ENCODE measurements at places on chromosomes 5 and 9.

- DNase-seq: no peak
Observed at GRCh38 chr9:75147638-75148037, 59.3 kb downstream of the OSTF1 start.

DNA sequence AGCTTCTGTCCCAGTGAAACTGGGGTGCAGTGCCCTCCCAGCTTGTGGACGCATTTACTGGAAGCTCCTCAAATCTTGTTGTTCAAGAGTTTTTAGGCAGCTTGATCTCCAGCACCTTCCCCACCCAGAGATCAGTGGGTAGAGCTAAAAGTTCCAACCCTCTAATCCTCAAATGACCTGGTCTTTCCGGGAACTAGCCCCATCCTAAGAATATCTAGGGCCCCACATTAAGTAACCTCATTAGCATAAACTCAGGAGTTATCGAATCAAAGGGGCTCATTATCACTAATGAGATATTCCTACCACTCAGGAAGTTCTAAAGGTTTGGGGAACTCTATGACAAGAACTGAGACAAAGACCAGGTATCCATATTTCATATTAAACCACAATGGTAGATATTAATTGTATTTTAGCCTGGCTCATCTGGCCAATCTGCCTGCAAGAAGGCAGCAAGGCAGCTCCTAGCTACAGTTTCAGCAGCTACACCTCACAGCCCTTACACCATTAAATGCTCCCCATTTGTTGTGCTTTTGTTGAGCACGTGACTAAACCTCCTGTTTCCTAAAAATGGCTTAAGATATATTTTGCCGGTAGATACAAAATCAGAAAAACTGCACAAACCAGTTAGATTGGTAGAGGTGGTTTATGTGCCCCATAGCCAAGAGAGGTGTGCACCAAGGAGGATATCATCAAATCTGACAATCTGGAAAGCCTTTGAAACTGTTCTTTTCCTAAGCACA, 24.6 kb upstream of the SLC22A5 start:
- DNase-seq: no peak

- DNase-seq: no peak
Observed at GRCh38 chr5:172802567-172803176, 31.4 kb upstream of the ERGIC1 start.

DNA sequence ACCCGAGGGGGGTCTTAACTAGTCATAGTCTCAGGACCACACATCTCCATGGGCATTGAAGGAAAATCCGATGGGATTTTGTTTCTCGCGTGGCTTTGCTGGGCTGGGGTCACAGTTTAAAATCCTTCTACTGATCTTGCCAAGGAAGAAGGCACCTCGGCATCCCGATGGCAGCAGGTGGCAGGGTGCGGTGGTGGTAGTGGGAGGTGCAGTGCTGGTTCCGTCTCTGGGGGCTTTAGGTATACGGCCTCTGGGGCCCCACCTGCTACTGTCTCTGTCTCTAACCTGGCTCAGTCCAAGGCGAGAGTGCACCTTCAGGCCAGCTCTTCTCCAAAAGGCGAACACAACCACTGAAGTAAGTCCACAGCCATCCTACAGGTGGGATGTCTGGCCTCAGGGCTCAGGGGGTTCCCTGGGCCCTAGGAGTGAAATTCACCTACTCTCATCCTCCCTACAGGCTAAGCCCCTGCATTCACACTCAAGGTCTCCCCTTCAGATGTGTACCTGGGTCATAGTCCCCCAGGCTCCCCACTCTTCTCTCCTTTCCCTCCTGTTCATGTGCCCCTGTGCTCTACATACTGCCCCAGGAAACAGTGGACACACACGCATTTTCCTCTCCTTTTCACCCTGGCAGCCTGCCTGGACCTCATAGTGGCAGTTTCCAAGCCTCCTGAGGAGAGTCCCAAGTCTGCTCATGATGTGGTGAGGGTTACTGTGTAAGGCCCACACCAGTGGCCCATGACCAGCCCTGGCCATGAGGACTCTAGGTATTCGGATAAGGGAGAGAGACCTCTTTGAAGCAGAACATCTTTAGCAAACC, 736 bp upstream of the FCN2 start:
- no peak for DNase-seq

DNA sequence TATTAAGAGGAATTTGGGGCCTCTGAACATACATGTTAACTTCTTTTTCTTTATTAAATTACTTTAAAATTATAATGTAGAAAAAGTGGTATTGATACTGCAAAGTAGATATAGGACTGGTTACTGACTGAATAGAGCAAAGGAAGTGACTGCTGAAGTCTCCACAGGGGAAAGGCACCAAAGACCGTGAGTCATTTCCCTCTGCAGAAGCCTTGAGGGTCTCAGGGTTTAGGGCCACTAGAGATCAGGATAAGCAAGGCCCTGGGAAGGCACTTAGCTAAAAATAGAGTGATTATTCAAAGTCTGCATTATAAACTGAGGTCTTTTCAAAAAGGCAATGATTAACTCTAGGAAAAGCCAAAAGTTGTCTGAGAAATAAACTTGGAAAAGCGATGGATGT, 44.7 kb upstream of the ITGA1 start:
- DNase-seq: no peak

- DNase-seq: no peak
Observed at GRCh38 chr5:83099001-83099400, 21.7 kb downstream of the XRCC4 start.

DNA sequence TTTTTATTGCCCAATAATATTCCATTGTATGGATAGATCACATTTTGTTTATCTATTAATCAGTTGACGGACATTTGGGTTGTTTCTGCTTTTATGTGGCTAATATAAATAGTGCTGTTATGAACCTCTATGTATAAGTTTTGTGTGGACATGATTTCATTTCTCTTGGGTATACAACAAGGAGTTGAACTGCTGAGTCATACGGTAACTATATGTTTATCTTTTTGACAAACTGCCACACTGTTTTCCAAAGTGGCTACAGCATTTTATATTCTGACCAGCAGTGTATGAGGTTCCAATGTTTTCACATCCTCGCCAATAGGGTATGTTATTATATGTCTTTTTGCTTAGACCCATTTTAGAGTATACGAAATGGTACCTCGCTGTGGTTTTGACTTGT, 264.3 kb downstream of the RFX3 start:
- DNase-seq: no peak

GRCh38 chr5:90440644-90441043, 31.1 kb upstream of the CETN3 start:
- DNase-seq: no peak

GRCh38 chr9:18601026-18601425, 127.1 kb downstream of the ADAMTSL1 start:
- no peak for DNase-seq

DNA sequence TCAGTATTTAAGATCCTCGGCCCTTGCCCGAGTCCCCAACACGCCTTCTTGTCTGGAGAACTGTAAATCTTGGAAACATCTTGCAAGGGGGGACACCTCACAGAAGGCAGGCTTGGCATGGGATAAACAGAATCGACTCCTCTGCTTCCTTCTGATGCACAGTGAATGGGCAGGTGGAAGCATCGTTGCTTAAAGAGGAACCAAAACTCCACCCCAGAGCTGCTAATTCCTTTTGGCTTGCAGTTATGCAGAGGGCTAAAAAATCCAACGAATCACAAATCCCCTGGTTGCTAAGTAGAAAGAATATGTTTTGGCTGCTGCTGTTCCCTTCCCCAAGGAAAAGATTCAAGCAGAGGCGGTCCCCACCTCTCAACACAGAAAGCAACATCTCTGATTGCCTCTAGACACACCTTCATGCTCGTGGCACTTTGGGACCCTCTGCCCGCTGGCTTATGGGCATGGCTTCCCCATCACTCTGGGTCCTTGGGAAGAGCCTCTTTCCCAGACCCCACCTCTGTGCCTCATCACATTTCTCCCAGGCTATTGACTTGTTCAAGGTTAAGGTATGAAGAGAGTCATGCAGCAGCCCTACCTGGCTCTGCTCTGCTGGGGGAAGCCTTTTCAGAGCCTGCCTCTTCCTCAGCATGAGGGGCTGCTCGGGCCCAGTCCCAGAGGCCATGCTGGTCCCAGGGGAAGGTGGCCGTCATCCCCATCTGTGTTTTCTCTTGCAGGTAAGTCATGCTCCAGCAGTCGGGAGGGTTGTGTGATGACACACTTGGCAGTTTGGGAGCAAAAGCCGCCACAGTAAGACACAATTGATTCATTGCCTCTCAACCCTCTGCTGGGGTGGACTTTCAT, 137.1 kb downstream of the KCNIP1 start:
- no peak for DNase-seq

DNA sequence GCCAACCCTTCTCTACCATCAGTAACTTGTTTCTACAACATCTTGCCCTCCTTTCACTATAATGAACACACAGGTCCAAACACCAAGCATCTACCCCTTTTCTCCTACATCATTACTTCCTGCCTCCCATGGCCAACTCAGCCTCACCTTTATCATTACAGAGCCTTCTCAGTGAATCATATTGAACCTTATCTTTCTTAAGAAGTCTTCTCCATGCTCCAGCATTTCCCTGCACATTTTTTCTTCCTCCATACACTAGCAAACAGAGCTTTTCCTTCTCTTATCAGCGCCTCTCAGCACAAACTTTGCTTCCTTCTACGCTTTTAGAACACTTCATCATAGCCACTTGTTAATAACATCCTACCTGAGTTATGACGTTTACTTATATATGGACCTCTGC, 148.2 kb downstream of the ARL15 start:
- DNase-seq: no peak

GRCh38 chr5:164746723-164747122, 1241.3 kb downstream of the MAT2B start:
- no peak for DNase-seq

GRCh38 chr5:16579142-16579847, 37.5 kb downstream of the RETREG1 start:
- no peak for DNase-seq

GRCh38 chr5:62606878-62607277, 28.3 kb downstream of the LRRC70 start:
- no peak for DNase-seq

- DNase-seq: no peak
Observed at GRCh38 chr5:41334758-41335157, 121.4 kb upstream of the C6 start.

GRCh38 chr9:128983536-128983935, 36.0 kb downstream of the NUP188 start:
- DNase-seq: no peak

Data from T-helper 2 cell (primary cell).